Effector memory CD4-positive, alpha-beta T cell (primary cell): ENCODE measurements at places on chromosomes 7 and 10.

DNA sequence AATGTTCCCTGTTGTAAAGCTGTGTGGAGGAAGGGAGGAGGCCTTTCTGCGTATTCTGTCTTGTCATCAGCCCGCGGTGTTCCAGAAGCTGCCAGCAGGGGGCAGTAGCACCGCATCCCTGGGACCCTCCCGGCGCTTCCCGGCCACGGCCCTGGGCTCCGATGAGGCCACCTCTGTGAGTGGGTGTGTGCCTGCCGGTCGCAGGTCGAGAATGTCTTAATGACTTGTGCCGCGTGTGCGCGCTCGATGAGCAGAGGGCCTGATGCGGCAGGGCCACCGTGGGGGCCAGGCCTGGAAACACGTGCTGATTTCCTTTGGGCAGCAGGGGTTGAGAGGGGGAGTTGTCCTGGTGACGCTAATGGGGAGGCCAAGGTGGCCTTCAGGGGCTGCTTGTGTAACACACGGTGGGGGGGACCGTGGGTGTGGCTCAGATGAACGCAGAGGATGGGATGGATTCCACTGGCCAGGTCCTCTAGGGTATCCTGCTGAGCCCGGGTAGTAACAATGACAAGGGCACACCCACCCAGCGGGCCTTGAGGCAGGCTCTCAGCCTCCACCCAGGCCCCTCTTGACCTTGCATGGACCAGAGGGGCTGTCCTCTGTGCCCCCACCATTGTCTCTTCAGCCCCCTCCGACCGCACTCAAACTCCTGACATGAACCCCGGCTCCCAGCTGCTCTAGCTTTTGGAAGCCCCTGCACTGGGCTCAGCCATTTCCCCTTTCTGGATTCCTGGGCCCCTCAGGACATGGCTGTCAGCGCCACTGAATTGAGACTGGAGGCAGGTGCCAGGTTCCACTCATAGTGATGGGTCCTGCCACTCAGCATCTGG is 135.9 kb upstream of the PODXL start:
- DNase-seq: no peak

DNA sequence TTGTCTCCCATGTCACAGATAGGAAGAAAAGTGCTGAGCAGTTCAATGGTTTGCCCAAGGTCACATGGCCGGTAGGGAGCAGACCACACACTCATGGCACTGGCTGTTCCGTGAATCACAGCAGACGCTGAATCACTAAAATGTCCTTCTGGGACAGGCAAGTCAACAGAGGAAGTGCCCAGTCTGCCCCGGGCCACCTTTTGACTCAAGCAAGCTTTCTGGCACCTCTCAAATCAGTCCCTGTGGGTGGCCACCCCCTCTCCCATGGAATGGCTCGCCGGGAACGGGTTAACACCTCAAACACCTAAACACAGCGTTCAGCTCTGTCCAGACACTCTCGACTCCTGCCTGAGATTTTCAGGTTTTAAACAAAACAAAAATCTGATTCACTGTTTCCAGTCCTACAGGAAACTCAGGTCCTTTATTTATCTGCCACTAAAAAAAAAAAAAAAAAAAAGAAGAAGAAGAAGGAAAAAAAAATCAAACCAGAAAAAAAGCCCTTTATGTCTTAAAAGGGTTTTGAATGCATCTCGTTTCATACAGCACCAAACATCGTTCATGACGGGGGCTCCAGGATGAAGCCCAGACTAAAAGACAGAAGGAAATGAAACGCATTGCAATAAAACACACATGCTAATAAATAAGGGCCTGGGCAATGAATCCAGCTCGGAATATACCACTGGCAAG is 15.5 kb downstream of the CARD11 start:
- no peak for DNase-seq

DNA sequence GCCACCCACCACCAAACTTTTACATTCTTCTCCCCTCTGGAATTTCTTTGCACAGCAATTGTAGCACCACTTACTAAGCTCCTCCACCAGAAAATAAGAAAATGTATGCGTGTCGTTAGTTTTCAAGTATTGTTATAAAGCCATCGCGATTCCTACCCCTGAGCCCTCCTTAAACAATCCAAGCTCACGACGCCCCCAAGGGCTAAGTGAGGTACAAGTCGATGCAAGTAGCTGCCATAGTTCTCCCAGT is 1.3 kb downstream of the FRAT2 start:
- no peak for DNase-seq

GRCh38 chr10:66192162-66192831 is 733.5 kb upstream of the LRRTM3 start:
- DNase-seq: no peak

- DNase-seq: no peak
Measured at GRCh38 chr10:6578795-6579182, 1.3 kb downstream of the PRKCQ start.

DNA sequence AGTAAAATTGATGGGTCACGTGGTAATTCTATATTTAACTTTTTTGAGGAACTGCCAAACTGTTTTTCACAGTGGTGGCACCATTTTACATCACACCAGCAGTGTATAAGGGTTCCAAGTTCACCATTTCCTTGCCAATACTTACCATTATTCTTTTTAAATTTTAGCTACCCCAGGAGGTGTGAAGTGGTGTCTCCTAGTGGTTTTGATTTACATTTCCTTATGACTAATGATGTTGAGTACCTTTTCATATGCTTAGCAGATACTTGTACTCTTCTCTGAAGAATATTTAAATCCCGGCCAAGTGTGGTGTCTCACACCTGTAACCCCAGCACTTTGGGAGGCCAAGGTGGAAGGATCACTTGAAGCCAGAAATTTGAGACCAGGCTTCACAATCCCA is 28.5 kb downstream of the FHIP2A start:
- no peak for DNase-seq

- DNase-seq: no peak
Measured at GRCh38 chr7:69426705-69427104, 171.6 kb upstream of the AUTS2 start.

DNA sequence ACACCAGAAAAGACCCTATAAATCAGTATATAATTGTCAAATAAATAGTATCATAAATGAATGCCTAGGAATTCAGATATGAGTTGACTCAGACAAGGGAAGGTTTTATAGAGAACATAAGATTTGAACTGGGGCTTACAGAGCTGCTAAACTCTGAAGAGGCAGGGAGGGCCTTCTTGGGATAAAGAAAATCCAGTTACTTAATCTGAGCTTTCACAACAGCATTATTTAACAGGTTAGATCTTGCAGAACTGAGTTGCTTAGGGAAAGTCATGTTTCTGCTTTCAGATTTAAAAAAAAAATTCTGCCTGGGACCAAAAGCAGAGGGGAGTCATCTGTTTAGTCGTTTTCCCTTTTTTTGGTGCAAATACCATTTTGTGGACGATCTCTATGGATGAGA is 594.8 kb upstream of the FZD8 start:
- no peak for DNase-seq

- no peak for DNase-seq
Measured at GRCh38 chr7:158525648-158526484, 61.8 kb downstream of the PTPRN2 start.

DNA sequence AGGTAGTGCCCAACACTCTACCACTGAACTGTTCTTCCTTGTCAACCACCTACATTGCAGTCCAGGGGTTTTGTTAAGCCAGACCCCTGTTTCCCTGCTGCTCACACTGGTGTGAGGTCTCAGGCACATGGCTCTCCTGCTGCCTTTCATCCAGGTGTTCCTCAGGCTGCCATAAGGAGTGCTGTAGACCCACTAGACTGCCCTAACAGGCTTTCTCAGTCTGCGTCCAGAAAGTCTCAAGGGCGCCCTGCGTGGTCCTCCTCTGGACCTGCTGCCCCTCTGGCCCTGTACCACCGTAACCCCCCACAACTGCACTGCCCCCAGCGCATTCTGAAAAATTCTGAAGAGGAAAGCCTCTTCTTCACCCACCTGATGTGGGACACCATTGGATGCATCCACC is 225.7 kb upstream of the ANKRD30A start:
- no peak for DNase-seq

DNA sequence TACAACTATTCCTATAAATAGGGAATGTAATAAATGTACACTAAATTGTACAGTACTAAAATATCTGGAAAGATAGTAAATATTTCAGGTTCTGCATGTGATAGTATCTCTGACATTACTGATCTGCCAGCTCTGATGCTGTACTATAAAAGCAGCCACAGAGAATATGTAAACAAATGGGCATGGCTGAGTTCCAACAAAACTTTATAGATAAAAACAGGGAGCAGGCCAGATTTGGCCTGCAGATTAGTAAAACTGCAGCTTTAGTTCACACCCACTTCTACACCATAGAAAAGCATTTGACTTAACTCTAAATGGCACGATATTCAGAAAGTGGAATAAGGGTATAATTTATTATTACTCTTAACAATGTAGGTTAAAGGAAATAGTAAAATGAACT is 18.8 kb upstream of the TLL2 start:
- DNase-seq: no peak

GRCh38 chr7:155814316-155815276 is 2.3 kb upstream of the SHH start:
- no peak for DNase-seq

- DNase-seq: no peak
Measured at GRCh38 chr7:103148131-103148993, 537 bp downstream of the NAPEPLD start.

- DNase-seq: peak; percentile 33
Measured at GRCh38 chr10:110495731-110496552, 1.8 kb upstream of the DUSP5 start.

- no peak for DNase-seq
Measured at GRCh38 chr7:44148166-44148565, 7.0 kb upstream of the MYL7 start.

- DNase-seq: no peak
Measured at GRCh38 chr10:104109908-104110662, 11.9 kb upstream of the SFR1 start.

GRCh38 chr10:88851706-88852105 is at the start of gene ANKRD22:
Gene ANKRD22 (minus strand): TSS chr10:88851844. CDS start chr10:88851607, 237 bp downstream.
- no peak for DNase-seq

- DNase-seq: no peak
Measured at GRCh38 chr7:88317422-88317821, 10.7 kb upstream of the STEAP4 start.

DNA sequence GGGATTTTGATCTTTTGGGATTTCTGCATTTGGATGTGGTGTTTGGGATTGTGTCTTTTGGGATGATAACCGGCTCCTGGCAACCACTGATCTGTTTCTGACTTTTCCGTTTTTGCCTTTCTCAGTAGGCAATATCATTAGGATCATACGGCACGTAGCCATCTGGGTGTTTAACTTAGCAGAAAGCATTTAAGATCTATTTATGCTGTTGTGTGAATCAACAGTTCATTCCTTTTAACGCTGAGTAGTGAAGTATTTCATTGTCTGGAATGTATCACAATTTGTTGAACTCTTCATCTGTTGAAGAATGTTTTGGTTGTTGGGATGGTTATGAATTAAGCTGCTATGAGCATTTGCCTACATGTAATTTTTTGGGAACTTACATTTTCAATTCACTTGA is 459.6 kb downstream of the SDK1 start:
- no peak for DNase-seq

DNA sequence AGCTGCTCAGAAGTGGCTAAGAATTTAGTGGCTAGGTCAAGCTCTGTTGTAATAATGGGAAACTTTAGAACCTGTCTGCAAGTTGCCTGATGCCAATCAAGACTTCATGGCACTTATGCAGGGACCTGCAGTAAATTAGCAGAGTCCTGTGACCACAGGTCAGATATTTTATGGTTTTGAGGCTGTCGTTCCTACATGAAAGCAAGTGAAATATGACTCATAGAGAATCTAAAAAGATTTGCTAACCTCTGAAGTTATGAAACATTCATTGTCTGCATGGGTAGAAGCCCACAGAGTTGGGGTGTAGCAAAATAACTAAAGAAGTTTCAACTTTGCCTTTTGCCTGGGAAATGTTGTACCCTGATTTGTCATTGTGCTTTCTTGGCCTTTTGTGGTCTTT is 32.3 kb downstream of the SLC39A12 start:
- DNase-seq: no peak
